Stimulated activated CD8-positive, alpha-beta memory T cell treated with anti-CD3 and anti-CD28 coated beads, Interleukin-12 subunit alpha, Interleukin-12 subunit beta, amount 100 ng/mL, for 4 hours (primary cell): ENCODE measurements at places on chromosomes 5 and 9.

DNA sequence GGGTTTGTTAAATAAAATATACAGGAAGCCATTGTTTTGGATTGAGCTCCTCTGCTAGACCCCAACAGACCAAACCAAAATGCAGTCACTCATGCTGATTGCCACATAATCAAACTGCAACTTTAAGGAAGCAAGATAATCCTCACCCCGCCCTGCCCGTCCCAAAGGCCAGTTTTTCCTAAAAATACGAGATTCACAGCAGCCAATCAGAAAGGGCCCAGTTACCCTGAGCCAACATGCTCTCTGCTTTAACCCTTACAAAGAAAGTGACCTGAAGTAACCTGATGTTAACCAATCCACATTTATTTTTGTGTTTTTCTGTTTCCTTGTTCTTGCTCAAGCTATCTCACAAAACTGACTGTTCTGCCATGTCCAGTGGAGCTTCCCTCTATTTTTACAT lies 21.5 kb upstream of the RNF20 start:
- no peak for DNase-seq

DNA sequence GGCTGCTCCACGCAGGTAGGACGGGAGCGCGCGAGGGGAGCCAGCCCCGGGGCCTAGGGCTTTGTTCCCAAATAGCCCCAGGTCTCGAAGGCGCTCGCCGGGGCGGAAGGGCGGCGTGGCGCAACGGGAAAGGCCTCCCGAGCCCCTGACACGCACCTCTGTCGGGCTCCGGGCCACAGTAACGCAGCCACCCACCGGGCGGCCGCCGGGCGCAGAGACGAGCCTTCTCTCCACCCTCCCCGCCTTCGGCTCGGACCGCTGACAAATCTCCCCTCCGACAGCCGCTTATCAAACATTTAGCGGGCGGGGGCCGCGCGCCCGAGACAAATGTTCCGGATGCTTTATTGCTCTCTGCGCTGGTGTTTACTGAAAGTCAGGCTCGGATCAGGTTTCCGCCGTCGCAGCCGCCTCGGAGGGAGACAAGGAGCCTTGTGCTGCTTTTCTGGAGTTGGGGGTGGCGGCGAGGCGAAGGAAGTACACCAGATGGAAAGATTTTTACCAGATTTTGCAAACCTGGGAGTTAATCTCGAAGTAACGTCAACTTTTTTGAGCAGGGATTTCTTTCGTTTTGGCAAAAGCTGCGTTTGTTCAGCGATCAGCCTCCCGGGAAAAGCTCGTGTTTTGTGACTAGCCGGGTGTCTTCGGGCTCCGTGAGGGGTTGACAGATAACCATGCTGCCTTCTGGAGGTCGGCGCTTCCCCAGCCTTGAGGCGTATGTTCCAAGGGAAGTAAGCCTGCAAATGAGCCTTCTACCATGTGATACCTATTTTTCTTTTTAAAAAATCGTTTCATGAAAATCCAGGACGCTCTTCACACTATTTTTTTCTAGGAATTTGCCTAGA lies 950 bp downstream of the RGMB start:
- DNase-seq, result peak; percentile 24

GRCh38 chr5:39801306-39801705 lies 376.5 kb upstream of the DAB2 start:
- DNase-seq, result no peak

- no peak for DNase-seq
These were observed 814 bp downstream of the KIF12 start for GRCh38 chr9:114098021-114098935.

DNA sequence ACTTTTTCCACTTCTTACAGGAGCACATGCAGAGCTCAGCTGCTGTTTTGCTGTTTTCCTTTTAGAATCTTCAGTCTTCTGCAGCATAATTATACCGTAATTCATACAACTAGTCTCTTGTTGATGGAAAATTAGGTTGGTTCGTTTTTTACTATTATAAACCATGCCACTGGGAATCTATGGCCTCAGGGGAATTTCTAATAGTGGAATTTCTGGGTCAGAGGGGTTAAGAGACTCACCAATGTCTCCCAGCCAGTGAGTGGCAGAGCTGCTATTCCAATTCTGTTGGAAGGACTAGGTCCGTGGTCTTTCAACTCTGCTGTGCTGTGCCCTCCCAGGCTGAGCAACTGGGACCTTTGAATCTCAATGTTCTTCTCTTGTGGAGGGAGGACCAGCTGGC lies 282.5 kb downstream of the ZSWIM6 start:
- DNase-seq, result no peak

DNA sequence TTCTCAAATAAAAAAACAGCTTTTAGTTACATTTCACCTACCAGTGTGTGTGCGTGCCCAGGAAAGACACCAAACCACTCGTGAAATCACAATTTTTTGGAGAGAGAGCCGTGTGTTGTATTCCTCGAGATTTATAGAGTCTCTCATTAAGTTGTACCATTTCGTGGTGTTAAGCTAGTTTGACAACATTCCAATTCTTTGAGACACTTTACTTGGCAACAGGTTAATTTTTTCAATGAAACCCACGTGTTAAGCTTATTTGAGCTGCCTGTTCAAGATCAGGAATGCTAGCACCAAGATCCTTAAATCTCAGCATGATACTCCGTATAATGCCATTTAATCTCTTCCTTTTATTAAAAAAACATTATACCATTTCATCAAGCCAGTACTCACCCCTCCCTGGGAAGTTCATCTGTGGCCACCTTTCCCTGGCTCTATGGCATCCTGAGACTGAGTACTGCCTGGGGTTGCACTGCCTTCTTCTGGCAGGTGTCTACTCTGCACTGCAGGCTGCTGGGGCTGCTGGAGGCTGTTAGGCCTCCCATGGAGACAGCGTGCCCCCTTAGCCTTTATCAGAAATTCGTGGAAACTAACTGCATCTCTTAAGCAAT lies 143.7 kb downstream of the ARHGAP26 start:
- no peak for DNase-seq

- no peak for DNase-seq
These were observed 61.1 kb downstream of the COL23A1 start for GRCh38 chr5:178529080-178529479.

- no peak for DNase-seq
These were observed 52.5 kb upstream of the NKD2 start for GRCh38 chr5:955886-956761.

- DNase-seq, result no peak
These were observed 547.3 kb upstream of the ZNF608 start for GRCh38 chr5:125293726-125294125.

- DNase-seq, result no peak
These were observed 4.6 kb downstream of the TEX53 start for GRCh38 chr9:114652776-114653555.

DNA sequence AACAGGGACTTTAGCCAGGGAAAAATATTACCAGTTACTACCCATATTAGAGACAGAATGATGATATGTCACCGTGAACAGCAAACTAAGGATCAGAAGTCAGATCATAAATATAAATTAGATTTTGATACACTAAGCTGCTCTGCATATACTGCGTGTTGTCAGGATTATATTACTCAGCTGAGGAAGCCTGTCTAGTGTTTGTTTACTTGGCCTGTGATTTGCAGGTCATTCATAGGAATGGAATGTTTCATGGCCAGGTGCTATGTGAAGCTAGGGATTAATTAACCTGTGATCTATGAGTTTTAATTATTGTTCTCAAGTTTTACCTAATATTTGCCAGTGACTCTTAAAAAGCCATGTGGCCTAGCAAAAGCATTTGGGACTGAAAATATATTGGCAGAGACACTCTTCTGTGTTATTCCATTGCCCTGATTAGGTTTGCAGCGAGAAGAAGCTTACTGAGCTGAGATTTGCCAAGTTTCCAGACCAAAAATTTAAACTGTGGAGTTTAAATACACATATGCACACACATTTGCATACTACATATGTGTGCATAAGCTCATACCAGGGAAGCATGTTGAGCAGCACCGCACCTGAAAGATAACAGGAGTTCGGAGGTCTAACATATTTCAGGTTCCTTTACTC lies 496.3 kb upstream of the GRIA1 start:
- no peak for DNase-seq

GRCh38 chr5:93748875-93749397 lies 7.5 kb upstream of the POU5F2 start:
- DNase-seq, result no peak

DNA sequence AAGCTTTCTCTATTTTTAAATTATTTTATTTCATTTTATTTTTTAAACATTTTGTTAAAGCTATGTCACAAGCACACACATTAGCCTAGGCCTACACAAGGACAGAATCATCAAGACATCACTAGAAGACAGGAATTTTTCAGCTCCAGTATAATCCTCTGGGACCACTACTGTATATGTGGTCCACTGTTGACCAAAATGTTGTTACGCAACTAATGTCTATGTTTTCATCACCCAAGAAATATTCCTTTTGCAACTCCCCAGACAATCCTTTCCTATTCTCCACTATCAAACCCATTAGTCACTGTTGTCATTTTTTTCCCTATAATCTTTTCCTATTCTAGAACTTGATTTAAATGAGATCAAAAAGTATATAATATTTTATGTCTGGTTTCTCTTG lies 2371.7 kb upstream of the C9orf72 start:
- no peak for DNase-seq

DNA sequence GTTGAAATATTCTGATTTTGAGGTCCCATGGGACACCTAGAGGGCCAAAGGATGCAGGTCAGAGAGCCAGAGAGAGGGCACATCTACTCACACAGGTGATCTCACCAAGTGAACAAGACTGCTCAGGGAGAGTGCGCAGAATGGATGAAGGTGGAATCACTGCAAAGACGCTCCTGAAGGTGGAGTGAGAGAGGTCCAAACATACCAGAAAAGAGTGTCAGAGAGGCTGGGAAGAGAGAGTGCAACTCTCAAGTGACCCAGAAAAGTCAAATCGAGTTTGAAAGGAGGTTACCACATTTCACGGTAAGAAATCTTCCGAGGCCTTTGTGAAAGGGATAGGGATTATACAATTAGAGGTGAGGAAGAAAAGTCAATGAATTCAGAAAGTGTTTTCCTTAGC lies 173.4 kb downstream of the EPB41L4A start:
- DNase-seq, result no peak

- no peak for DNase-seq
These were observed 28.3 kb downstream of the OLFML2A start for GRCh38 chr9:124805186-124805585.

DNA sequence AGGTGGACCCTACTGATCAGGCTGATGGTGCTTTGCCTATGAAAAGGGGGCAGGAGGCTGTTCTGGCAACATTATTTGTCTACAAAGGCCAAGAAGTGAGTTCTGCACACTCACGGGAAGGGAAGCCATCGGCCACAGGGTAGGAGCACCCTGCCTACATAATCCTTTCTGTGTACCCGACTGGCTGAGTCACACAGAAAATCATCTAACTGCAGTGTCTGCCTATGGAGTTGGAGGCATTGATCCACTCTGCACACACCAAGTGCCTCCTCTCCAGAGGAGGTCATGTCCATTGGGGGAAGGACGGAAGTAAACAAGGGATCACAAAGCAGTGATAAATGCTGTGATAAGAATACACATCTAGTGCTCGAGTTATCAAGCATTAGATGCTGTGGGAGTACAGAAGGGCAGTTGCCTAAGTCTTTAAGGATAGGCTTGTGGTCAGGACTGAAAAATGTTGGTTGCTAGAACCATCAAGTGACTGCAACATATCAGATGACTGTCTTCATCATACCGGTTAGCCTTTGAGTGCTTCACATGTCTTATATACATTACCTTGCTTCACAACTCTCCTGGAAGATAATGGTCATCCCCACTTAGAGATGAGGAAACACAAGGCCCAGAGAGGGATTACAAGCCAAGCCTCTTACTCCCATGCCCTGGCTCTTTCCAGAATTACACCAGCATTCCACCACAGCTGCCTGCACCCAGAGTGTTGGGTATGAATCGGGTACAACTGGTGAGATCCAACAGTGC lies 1.3 kb upstream of the SLC2A8 start:
- no peak for DNase-seq

GRCh38 chr5:880816-881550 lies 11.6 kb downstream of the BRD9 start:
- no peak for DNase-seq

DNA sequence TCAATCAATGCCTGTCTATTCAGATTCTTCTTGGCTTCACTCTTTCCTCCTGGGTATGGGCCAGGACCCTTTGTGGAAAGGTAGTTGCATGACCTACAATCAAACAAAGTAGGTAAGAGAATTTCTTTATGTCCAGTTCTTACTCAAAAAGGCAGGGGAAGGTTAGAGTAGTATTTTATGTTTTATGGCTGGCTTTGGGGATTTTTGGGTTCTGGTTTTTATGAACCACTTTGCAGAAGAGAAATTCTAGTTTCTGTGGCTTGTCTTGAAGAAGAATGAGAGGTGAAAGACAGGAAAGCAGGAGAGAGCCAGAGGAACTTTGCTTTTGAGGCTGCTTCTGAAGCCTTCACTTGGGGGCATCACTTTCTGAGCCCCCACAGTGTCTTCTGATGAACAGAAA lies 14.7 kb upstream of the CRHBP start:
- no peak for DNase-seq

DNA sequence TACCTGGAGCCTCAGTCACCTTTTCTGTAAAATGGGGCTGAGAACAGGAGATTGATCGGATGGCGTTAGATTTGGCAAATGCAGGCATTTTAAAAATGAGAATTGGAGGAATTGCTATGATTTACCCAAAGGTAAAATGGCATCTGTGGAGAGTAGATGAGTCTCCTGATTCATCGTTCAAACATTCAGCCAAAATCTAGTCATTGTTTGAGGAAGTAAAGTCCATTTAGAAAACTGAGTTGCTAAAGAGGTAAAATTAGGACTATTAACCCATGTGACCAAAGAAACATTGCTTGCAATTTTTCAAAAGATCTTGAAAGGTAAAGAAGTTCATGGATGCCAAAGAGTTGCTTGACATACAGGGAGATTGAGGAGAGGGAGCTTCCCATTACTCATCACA lies 69.7 kb downstream of the ZNF462 start:
- no peak for DNase-seq

DNA sequence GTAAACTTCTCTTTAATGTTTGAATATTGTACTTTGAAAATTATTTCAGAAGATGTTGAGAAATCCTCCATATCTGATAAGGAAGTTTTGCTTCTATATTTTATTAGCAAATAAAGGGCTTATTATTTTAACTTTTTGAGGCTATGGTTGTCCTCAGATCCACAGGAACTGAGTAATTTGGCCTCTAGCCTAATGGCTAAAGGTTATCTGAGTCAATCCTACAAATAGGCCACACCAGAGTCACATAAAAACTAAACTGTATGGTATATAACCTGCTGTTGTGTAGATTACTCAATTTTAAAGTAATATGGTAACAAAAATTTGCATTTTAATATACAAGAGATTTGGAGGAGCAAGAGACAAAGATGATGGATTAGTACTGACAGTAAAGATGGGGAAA lies 549.2 kb upstream of the GRAMD2B start:
- no peak for DNase-seq
